ENCODE measurements at places on chromosomes 2 and 18.

DNA sequence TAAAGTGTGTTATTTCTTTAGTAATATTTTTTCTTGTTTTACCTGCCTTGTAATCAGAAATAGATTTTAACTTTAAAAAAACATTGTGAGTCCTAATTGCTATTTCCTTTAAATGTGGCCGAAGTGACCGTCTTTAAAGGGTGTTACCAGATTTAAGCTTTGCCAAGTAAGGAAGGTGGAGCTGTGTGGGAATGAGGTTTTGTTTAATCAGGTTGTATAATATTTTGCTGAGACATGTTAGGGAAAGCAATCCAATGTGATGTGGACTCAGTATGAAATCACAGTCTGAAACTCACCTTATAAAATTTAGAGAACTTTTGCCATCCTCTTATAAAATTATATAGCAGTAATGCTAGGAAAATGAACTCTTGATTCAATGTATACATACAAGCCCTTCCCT is 32.9 kb upstream of the ITPRID2 start:
- DNase-seq = no peak

GRCh38 chr2:23654756-23655155 is 269.8 kb downstream of the KLHL29 start:
- no peak for DNase-seq

GRCh38 chr2:35548171-35548570 is 807.4 kb upstream of the CRIM1 start:
- DNase-seq = no peak

GRCh38 chr18:40707797-40708196 is 1247.2 kb upstream of the PIK3C3 start:
- no peak for DNase-seq

DNA sequence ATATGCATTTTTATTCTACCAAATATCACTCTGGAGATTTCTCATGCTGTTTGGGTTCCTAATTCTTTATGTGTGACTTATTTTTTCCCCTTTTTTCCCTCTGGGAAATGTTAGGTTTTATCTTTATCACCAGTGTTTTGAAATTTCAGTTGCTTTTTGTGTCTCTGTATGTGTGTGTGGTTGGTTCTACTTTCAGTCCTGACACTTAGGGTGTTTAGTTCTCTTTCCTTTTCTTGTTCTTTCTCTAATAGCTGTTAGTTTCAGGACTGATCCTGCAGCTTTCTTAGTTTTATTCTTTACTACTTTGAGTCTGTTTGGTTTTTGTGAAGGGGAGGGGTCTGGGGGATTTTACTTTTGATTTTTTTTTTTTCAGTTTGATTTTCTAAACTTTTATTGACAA is 23.1 kb downstream of the PPM1B start:
- DNase-seq = no peak

DNA sequence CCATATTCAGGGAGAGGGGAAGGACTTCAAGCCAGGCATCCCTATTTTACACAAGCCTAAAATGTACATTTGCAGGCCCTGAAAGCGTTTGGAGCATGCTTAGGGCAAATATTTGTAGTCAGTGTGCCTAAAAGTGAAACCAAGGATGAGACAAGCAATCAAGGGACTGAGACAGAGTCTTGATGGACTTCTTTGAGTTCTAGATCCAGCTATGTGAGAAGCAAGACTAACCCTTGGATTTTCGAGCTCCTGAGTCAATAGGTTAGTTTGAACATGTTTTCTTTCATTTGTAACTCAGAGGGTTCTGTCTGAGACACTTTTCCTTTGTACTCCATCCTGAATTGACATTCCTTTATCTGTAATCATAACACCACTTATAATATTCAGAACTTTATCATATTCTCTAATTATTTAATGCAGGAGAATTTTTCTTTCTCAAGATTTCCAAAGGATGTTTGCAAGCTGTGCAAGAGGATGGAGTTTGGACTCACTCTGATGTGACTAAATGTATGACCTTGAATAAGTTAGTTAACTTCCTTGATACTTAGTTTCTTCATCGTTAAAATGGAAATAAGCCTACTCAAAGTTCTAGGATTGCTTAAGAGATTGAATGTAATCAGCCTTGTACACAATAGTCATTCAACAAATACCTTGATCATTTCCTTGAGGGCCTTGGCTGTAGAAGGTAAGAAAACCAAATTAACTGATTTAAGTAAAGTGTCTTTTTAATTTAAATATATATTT is 1237.8 kb upstream of the ZEB2 start:
- DNase-seq = no peak

- DNase-seq = no peak
Measured at GRCh38 chr2:99259465-99259864, 4.0 kb upstream of the LYG2 start.

- no peak for DNase-seq
Measured at GRCh38 chr18:28039691-28040090, 137.2 kb downstream of the CDH2 start.

DNA sequence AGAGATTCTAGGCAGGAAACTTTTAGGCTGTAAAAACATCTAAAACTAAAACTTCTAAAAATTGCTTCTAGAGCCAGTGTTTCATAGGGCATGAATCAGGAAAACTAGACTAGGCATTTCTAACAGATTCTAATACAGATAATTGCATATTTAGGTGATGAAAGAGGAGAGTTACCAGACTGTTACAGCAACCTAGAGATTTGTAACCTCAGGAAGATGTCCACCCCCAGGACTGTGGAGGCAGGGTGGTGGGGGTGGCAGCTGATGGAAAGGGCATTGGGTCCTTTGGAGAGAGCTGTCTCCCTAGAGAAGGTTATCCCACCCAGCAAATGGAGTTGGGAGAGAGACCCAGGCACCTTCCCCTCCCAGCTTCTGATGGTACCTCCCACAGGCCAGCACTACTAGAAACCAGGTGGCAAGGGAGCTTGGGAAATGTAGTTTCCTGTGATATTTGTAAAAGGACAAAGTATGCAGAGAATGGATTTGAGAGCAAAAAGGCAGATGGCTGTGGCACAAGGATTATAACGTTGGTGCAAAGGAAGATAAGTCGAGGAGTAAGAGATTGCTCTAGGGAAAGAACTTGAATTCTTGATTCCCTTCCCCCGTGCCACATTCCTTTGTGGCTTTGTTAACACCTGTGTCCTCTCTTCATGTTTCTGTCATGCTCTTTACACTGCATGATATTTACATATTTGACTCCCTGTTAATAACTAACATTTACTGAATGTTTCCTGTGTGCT is 75.6 kb upstream of the MGAT5 start:
- no peak for DNase-seq

DNA sequence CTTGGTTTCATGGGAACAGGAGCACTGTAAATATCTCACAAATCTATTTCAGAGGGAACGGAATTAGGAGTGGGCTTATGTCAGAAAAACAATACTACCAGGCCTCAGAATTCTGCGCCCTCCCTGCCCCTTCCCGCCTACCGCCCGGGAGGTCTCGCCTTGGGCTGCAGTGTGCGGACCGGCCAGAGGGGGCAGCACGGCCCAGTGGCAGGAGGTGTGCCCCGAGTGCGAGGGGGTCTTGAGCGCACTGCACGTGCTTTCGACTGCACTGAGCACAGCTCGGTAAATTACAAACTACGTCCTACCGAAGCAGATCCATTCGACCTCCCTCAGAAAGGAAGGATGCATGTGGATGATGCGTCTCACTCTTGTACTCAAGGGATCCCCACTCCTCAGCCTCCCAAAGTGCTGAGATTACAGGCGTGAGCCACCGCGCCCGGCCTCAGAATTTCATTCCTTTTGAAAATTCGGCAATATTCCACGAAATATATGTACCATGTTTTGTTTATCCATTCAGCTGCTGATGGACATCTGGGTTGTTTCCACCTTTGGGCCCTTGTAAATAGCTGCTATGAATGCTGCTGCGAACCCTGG is 297.0 kb downstream of the BCL2 start:
- DNase-seq = no peak

DNA sequence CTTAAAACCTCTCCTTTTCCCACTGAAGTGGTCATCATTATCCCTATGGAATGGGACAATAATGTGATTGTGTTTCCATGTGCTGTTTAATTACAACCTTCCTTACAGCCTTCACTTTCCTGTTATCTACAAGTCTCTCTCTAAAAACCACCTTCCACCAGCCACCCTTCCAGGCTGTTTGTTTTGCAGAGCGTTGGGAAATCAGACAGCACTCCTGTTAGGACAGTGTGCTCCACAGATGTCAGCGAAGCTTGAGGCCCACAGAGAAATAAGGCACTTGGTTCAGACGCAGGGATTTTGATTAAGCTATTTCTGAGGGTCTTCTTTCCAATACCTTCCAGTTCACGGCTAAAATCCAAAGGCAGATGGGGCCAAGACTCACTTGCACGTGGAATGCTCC is 32.3 kb upstream of the ASPRV1 start:
- no peak for DNase-seq

DNA sequence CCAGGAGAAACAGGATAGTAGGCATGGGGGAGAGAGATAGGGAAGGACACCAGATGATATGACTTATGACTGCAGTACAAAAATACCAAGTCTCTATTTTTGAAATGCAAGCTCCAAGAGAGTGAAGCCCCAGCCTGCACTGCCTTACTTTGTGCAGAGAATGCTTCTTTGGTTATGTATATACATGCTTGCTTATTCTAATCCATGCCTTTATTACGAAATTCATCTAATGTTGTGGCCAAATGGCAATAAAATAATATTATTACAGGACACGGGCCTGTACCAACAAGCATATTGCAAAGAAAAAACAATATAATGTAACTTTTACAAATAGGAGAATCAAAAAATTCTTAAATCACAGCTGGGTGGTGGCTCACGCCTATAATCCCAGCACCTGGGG is 110.8 kb downstream of the BCL11A start:
- no peak for DNase-seq

- DNase-seq = no peak
Measured at GRCh38 chr2:184727813-184728212, 129.5 kb downstream of the ZNF804A start.

- DNase-seq = no peak
Measured at GRCh38 chr2:115650827-115651226, 1208.4 kb downstream of the DPP10 start.

DNA sequence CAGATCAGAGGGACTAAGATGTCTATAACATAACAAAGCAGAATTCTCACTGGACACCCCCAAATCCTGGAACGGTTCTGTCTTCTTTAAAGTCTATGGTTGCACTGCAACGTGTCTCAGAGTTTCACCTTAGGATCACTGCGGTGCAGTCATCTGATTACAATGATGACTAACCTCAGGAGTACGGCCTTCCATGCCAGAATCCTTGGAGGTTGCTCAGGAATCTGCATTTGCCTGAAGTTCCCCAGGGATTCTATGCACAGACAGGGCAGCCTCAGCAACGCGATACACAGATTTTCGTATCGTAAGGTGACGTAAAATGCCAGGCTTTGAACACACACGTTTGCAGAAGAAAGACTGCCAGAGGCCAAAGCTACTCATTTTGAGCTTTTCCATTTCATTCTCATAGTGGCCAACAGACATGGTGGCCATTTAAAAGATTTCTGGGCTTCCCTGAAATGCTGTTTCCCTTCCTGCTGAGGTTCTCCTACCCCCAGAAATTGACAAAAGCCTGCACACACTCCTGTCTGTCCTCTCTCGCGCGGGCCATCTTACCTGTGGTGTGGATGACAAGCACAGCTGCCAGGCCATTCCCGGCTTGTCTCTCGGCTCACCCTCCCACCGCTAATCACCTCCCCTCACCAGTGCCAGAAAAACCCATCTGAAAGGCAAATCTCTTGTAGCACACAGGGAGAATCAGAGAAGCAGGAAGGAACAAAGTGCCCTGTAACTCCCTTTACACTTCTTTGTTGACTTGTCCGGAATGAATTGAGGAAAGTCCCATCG is 148.8 kb downstream of the ACKR3 start:
- DNase-seq = no peak

GRCh38 chr2:189142893-189143759 is 36.4 kb downstream of the COL5A2 start:
- no peak for DNase-seq

DNA sequence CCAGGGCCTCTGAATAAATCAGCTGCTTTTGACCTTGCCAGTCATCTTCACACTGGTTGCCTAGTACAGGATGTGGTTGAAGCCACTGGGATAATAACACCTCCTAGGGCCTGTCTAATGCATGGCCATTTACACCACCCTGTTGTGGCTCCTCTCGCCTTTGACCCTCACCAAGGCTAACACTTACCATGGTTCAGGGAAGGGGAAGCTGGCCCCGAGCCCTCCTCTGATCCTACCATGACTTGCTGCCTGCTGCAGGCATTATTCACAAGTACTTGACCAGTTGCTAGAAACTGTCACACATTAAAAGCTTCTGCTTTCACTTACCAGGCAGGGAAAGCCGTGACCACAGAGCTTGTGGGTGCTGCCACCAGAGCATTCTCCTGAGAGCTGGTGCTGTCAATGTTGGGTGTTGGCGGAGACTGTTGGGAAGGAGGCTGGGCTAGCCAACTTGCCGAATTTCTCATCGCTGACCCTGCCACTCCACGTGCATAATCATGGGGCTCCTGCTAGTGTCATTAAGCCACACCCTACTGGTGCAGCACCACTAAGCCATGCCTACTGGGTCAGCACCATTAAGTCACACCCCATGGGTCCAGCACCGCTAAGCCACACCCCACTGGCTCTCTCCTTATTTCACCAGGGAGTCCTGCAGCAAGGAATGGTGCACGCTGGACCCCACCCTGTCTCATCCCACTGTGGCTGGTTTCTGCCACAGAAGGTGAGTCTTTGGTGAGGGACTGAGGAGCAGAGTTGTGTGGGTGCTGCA is 47.0 kb upstream of the TTC39C start:
- DNase-seq = no peak

GRCh38 chr18:75507636-75508035 is 80.1 kb upstream of the SMIM21 start:
- DNase-seq = no peak
